Right ventricle myocardium superior (tissue), 1 donor: ENCODE measurements at places on chromosomes 2 and 18. TPM values are rescaled to one million over a fixed set of nuclear protein-coding genes. Genes with fewer than 3 reads are reported as not detected.

DNA sequence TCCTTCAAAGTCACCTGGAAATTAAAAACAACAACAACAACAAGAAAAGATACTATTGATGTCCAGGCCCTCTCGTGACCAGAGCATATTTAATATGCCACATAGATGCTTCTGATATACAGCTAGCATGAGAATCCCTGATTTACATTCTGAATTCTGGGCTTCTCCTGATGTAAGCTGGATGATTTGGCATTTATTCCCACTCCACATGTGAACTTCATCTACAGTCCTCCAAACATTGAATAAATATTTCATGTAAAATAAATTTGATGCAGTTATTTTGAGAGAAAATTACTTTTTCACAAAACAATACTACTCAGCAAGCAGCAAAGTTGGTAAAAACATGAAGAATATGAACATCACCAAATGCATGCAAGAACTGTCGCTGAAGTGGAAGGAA, 453.2 kb upstream of the SETBP1 start:
- DNase-seq: no peak

- DNase-seq: no peak
These were observed 4.4 kb upstream of the KLHL29 start for GRCh38 chr2:23380562-23381065.

- no peak for DNase-seq
These were observed 158.4 kb downstream of the GALNT14 start for GRCh38 chr2:30979822-30980245.

- no peak for DNase-seq
These were observed 31.6 kb upstream of the NEB start for GRCh38 chr2:151765760-151766410.

DNA sequence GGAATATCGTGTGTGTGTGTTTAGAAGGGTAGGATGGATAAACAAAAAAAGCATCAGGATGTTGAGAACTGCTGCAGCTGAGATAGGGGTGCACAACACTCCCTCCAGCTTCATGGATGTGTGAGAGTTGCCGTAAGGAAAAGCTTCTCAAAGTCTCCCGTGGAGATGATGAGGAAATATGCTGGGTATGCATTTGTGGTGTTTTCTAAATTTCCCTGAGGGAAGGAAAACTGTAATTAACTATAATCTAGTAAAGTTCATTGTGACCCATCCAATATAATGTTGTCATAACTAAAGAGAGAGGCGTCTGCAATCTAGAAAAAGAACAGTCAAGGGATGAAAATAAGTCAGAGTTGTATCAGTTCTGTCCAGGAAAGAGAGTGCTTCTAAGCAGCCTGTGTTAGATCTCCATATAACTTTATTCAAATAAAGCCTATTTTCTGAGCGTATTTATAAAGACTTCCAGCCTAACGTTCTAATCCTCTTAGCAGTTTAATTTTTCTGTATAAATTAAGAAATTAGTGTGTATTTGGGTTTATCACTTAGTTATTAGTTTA, 7.3 kb upstream of the LMAN2L start:
- DNase-seq: no peak

GRCh38 chr18:79480171-79481045, 84.7 kb downstream of the NFATC1 start:
- DNase-seq: peak; percentile 24

- peak; percentile 84 for DNase-seq
These were observed 74.2 kb downstream of the MBP start for GRCh38 chr18:77058290-77058835.

GRCh38 chr18:58239879-58240278, 195.9 kb downstream of the NEDD4L start:
- DNase-seq: no peak

DNA sequence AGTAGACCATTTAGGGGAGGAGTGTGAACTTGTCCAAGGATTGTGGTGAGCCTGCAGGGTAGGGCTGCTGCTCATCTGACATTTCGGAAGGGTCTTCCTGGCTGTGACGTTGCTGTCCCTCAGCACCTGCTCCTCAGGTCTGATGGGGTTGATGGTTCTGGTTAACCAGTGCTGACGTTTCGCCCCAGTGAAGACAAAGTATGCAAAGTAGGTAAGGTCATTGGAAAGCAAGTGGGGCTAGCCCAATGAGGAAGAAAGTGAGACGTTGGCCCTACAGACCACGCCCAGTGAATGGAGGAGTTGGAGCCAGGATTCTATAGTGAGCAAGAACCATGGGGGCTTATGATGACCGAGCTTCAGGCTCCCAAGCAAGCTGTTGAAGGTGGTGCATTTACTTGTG, 33.4 kb upstream of the ZNF396 start:
- no peak for DNase-seq

GRCh38 chr2:98442488-98442887, 2.2 kb upstream of the INPP4A start:
- no peak for DNase-seq

- no peak for DNase-seq
These were observed 94.1 kb upstream of the CD302 start for GRCh38 chr2:159891917-159892730.

DNA sequence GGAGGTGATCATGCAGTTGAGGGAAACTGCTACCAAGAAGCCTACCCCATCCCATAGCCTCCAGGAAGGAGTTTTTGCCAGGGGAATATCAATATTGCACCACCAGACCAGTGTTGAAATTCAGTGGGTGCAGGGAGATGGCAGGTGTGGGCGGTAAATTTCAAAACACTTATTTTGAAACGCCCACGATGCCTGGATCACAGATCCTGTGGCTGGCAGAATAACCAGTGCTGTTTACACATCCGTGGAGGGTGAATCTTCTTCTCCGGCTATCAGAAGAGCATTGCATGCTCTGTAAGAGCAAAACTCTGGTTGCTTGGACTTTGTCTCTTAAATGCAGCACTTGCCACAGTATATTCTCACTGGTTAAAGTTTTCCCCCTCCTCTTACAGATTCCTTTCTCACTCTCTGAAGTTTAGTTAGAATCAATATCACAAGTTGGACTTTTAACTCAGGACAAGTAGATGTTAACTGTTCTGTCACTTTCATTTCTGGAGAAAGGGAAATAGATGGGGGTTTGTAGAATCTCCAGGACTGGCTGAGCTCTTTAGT, 70.5 kb upstream of the ZCCHC2 start:
- no peak for DNase-seq

GRCh38 chr18:65811307-65811706, 60.5 kb downstream of the CDH7 start:
- DNase-seq: no peak

- no peak for DNase-seq
These were observed 259.8 kb upstream of the LYPD1 start for GRCh38 chr2:132929786-132930185.

GRCh38 chr2:120934574-120935338, 199.1 kb downstream of the GLI2 start:
- no peak for DNase-seq

- no peak for DNase-seq
These were observed 68.4 kb downstream of the TIMM21 start for GRCh38 chr18:74216661-74217110.

- DNase-seq: no peak
These were observed 18.8 kb upstream of the DTNB start for GRCh38 chr2:25692143-25692542.

DNA sequence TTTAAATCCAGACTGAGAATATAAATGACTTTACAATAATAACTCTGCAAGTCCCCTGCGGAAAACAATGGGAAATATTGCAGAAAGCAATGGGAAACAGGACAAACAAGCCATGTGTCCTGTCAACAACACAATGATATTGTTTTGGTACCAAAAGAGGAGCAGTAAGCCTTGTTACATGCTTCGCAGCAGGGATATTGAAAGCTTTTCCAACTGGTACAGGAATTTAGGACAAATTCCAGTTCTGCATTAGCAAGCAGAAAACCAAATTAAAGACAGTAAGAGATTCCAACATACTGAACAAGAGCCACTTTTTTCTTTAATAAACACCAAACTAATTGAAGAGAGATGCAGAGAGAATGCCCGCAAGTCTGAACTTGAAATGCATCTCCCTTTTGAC, 30.0 kb downstream of the FRZB start:
- DNase-seq: no peak

GRCh38 chr2:150023044-150023443, 435.5 kb upstream of the MMADHC start:
- no peak for DNase-seq

GRCh38 chr2:117644403-117644802, 170.1 kb upstream of the DDX18 start:
- no peak for DNase-seq

DNA sequence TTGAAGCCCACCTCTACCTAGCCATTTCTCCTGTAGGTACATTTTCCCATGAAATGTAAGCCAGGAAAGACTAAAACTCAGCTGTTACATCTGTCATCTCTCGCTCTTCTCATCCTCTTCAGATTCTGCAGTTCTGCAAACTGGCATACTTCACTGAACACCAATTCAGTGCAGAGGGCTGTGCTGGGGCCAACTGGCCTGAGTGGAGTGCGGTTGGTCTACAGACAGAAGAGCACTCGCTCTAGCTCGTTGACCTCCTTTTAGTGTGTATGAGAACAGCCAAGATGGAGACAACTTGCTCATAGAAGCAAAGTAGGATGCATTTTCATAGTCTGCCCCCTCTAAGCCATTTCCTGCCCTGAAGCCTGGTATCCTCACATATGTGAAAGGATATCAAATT, 862.6 kb downstream of the BCL11A start:
- DNase-seq: no peak

DNA sequence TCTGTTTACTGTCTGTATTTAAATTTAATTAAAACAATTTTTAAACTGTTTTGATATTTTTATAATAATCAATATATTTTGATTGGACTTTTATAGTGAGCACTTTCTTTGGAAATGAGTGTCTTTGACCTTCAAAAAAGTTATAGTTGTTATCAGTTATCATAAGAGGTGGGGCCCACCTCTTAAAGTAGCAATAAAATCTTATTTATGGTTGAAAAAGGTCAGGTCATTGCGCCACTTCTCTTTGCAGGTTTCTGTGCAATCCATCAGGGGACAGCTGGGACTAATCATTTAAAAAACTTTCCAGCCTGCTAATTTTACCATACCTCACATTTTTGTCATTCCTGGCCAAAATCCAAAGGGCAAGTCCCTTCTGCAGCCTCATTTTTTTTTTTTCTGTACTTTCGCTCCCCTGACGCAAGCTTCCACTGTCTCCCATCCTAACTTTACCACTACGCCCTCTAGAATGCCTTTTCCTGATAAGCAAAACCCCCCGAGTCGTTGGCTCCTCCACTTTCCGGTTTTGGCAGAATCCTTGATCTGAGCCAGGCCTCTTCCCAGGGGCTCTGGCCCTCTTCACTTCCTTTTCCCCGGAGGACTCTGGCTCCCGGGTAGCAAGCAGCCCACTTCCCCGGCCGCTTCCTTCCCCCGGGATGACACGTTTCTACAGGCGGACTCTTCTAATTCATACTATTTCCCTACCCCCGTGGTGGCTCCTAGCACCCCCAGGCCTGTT, 1.1 kb upstream of the SEH1L start:
- peak; percentile 69 for DNase-seq

DNA sequence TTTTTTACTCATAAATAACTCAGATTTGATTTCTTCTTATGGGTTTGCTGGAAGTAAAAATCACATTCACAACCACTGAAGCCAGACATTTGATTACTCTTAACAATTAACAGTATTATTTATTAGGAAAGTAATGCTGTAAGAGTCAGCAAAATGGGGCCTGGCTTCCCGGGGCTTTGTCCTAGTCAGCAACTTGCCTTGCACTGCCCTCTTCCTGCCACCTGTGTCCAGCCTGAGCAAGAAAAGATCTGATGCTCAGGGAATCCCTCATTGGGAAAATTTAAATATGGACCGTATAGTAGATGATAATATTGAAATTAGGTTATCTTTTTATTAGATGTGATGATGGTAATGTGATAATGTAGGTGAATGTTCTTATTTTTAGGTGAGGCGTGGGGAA, 30.8 kb upstream of the ACYP2 start:
- no peak for DNase-seq

DNA sequence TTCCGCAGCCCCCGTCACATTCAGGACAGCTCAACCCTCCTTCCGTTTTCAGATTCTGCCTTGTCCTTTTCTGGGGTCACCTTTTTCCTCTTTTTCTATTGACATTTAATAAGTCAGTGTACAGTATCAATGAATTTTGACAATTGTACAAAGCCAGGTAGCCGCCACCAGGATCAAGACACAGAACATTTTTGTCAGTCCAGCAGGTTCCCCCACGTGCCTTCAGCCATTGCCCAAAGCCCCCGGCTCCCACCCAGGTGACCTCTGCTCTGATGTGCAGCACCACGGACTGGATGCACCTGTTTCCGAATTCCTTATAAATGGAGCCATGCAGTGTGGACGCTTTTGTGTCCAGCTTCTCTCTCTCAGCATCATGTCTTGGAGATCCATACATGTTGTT, 30.0 kb downstream of the CROCC2 start:
- no peak for DNase-seq

DNA sequence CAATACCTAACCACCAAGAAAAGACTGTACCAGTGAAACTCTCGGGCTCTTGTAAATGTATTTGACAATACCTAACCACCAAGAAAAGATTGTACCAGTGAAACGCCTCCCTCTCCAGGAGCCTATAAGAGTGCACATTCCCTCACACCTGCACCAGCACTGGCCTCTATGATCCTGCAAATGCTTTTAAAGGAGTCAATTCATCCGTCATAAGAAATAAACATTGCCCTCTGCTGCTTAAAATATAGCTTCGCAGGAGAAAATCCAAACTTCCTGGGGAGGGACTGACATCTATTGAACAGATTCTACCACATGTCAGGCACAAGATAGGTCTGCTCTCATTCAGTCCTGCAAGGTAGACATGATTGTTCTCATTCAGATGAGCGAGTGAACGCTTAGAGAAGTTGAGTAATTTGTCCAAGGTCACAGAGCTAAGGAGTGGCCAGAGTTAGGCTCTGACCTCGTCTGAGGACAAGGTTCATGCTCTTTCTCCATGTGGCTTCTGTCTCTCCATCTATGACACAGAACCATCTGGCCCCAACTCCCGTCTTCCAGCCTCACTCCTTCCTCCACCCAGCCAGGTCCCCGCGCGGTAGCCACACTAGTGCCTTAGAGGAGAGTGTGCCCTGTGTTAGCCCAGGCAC, 38.7 kb downstream of the MCFD2 start:
- DNase-seq: no peak

DNA sequence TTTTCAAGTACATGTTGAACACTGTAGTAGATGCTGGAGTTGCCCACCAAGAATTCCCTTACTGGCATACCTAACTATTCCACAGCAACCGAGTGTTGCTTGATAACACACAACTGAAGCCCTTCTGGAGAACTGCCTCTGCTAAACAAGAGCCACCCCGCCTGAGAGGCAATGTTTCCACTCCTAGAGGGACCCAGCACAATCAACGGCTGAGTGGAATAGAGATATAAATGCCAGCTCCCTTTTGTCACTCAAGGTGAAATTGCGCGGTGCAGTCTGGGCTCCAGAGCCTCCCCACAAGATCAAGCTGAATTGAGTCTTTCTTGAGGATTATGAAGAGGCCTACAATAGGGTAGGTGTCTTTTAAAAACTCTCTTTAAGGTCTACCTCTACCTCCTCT, 49.1 kb upstream of the SCN9A start:
- DNase-seq: no peak

Gene UGT1A8
- total RNA-seq: not detected

Gene UGT1A5
- not detected for total RNA-seq

Gene SERPINB4
- not detected for total RNA-seq

Gene CYP27A1
- total RNA-seq: 10.5 TPM

Gene NDUFV2
- total RNA-seq: 521 TPM

Gene PNKD
- total RNA-seq: 72.9 TPM

Gene NBAS
- 60.7 TPM for total RNA-seq

Gene LRATD1
- 3.0 TPM for total RNA-seq

Gene KCNIP3
- total RNA-seq: 8.4 TPM

Gene CCDC178
- 0.35 TPM for total RNA-seq

Gene EFR3B
- 3.8 TPM for total RNA-seq

Gene PUM2
- 70.9 TPM for total RNA-seq
